ENCODE measurements at places on chromosomes 1 and 21. TPM values are rescaled to one million over a fixed set of nuclear protein-coding genes. Genes with fewer than 3 reads are reported as not detected.

CSDE1 gene
- total RNA-seq, result 540 TPM

FCRL4 gene
- total RNA-seq, result not detected

FCRL2 gene
- total RNA-seq, result not detected

PCP4L1 gene
- not detected for total RNA-seq

BROX gene
- total RNA-seq, result 32.5 TPM

HSD17B7 gene
- total RNA-seq, result 4.9 TPM

OLIG2 gene
- 0.46 TPM for total RNA-seq

CPTP gene
- 19.4 TPM for total RNA-seq

TMEM269 gene
- total RNA-seq, result 0.20 TPM

PLCH2 gene
- total RNA-seq, result 3.2 TPM

SLAMF9 gene
- not detected for total RNA-seq

C1orf167 gene
- total RNA-seq, result 0.36 TPM

OR2T2 gene
- total RNA-seq, result not detected

PPM1J gene
- 0.59 TPM for total RNA-seq

SMPDL3B gene
- total RNA-seq, result 0.21 TPM

GUCA2A gene
- not detected for total RNA-seq

CHIT1 gene
- not detected for total RNA-seq

MTHFR gene
- total RNA-seq, result 22.3 TPM

USP16 gene
- total RNA-seq, result 20.9 TPM

TCHHL1 gene
- not detected for total RNA-seq

TIE1 gene
- not detected for total RNA-seq

RNPC3 gene
- 9.9 TPM for total RNA-seq

ELAPOR1 gene
- total RNA-seq, result 1.2 TPM

CD101 gene
- 1.4 TPM for total RNA-seq

DENND2D gene
- total RNA-seq, result not detected

CHRM3 gene
- 0.29 TPM for total RNA-seq

FCER1G gene
- total RNA-seq, result not detected

HRNR gene
- not detected for total RNA-seq

LAMTOR2 gene
- 56.6 TPM for total RNA-seq

CAMK1G gene
- total RNA-seq, result not detected

LMX1A gene
- not detected for total RNA-seq
